ENCODE measurements at places on chromosomes 13 and 19. TPM values are rescaled to one million over a fixed set of nuclear protein-coding genes. Genes with fewer than 3 reads are reported as not detected.

DNA sequence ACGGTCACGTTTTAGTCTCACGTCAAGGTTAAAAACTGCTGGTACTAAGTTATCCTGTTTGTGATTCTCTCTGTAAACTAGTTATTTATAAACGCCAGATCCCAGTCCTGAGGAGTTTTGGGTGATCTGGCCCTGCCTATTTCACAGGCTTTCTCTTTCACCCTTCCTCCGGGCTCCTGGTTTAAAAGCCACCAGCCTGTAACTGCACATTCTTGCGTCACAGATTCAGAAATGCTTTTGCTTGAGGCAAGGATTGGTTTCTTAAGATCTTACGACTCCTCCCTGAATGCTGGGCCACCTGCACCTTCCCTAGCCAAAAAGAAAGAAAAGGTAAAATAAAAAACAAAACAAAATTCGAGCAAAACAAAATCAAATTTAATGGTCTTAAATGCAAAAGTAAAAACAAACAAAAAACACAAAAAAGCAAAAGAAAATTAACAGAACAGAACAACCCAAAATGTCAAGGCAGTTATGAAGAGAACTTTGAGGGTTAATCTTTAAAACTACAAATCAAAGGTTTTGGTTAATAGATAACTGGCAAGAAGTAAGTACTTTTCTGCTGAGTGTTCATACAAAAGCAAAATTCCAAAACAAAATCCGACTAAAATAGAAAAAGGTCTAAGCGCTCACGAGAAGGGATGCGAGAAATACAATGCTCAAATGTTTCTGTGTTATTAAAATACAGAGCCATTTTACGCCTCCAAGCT lies 18.6 kb upstream of the TIMM44 start:
- no peak for DNase-seq

DNA sequence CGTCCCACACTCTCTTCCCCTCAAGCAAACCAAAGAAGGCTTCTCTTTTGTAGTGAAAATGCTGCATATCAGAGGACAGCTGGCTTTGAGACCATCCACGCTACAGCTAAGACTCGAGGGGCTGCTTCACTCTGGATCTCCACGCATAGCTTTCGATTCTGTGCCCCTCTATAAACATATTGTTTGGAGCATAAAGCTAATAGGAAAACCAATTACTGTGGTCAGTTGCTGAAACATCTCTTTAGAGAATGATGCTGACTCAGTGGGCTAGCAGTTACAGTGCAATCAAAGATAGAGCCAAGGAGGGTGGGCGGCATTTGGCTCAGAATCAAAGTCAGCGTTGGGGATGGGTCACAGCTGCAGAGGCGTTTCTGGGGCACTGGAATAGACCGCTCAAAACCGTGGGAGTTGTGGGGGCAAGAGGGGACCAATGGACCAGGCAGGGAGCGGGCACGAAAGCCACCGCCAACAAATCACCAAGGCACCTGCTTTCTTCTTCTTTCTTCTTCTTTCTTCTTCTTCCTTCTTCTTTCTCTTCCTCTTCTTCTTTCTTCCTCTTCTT lies 76.7 kb downstream of the RASL11A start:
- DNase-seq = no peak

- no peak for DNase-seq
These were observed 12.0 kb downstream of the HMGB1 start for GRCh38 chr13:30453727-30454126.

DNA sequence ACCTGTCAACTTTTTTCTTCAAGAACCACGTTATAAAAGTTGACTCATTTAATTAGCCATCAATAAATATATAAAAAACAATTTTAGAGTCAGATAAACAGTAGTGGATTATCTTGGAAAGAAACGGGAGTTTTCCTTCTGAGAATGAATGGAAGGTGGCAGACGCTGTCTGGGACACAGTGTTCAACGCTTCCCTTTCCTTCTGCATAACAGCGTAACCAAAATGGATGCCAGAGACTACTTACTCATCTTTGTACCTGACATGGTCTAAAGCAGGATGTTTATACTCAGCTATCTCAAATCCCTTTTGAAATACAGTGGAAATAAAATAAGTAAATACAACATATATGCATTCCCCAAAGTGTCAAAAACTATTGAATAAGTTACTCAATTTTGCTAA lies 195.2 kb downstream of the LHFPL6 start:
- no peak for DNase-seq

DNA sequence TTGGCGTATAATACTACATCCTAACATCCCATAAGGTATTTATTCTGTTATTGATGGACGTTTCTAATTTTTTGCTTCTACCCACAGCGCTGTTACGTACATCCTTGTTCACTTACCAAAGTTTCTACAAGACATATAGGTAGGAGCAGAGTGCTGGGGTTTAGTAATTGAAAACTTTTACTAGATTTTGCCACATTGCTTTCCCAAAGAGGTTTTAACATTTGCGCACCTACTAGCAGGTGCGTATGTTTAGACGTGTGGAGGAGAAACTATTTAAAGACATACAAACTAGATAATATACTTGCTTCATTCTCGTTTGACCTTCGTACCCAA lies 559 bp upstream of the RPL21 start:
- no peak for DNase-seq

GRCh38 chr13:74210693-74211393 lies 76.6 kb upstream of the KLF12 start:
- no peak for DNase-seq

GRCh38 chr19:51807111-51807701 lies 12.2 kb downstream of the FPR3 start:
- DNase-seq = no peak

DNA sequence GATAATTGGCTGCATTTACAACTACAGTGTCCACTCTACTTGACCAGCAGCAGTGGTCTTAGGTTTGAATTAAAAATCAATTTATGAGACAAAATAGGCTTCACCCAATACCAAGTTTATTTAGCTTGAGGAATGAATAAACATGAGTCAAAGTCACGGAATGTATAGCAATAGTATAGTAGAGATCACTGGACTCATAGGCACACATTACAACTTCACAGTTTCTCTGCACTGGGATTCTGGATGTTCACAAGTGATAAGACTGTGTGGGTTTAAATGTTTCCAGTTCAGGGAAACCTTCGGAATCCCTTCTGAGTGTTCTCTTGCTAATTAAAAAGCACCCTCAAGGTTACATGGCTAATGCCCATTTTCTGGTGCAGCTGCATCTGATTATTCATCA lies 1064.9 kb downstream of the SLITRK5 start:
- DNase-seq = no peak

DNA sequence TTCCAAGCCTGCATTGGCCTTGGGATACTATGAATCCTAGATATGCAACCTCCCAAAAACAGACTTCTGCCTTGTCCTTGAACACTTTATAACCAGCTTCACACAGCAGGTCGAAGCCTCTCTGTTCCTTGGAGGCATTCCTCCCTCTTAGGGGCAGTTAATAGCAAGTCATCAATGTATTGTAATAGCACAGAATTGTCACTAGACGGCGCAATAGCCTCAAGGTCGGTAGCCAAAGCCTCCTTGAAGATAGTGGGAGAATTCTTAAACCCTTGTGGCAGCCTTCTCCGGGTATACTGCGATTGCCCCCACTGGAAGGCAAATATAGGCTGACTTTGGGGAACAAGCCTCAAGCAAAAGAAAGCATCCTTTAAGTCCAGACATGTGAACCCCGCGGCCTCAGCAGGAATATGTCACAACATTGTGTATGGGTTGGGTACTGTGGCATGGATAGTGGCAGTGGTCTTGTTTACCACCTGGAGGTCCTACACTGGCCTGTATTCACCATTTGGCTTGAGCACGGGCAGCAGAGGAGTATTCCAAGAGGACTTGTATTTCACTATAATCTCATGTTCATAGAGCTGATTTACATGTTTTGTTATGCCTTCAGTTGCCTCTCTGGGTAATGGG lies 61.1 kb downstream of the ZNF431 start:
- DNase-seq = no peak

DNA sequence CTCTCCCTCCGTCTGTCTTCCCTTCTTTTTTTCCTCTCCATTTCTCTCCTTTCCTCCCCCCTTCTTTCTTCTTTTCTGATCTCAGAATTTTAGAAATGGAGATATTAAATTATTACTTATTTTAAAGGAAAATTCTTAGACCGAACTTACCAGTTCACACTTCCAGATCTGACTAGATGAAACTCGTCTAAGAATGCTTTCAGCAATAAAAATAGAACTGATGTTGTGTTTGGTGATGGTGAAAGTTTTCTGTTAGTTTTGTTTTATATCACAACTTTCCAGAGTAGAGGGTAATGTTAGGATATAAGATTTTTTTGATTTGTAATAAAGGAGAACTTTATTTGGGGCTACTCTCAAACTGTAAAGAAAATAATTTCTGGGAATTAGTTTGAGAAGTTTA lies 29.9 kb downstream of the UCHL3 start:
- DNase-seq = no peak

DNA sequence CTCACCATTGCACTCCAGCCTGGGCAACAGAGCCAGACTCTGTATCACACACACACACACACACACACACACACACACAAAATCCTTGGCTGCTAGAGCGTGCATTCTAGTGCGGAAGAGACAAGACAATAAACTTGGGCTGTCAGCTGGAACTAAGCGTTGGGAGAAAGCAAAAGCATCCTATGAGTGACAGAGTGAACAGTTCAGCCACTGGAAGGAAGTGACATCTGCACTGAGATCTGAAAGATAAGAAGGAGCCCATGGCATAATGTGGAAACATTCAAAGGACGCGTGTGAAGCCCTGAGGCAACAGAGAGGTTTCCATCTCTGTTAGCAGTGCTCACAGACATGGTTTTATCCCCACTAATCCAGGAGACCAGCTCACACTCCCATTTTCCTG lies 3.5 kb upstream of the SLC1A5 start:
- DNase-seq = no peak

- no peak for DNase-seq
These were observed 5.1 kb downstream of the EGLN2 start for GRCh38 chr19:40803857-40804782.

- no peak for DNase-seq
These were observed 723.2 kb downstream of the PCDH9 start for GRCh38 chr13:66506979-66507378.

DNA sequence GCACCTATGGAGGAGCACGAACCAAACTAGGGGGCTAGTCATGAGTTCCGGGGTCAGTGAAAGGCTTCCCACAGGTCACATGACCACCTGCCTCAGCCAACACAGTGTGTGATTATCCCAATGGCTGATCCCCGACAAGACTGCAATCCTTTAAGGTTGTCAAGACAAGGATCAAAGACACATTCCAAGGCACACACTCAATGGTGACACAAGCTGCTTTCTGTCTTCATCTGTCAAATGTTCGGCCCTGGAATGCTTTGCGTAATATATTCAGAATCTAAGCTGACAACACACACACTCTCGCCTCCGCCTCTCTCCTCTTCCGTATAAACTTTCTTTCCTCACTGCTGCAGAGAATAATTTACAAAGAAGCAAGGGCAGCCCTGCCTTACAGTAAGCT lies 11.7 kb downstream of the RANBP3 start:
- no peak for DNase-seq

STOML3 gene
- total RNA-seq = not detected

APOC1 gene
- 85.5 TPM for total RNA-seq

CPT1C gene
- total RNA-seq = 53.1 TPM

ATP8B3 gene
- 4.1 TPM for total RNA-seq

ATCAY gene
- 0.43 TPM for total RNA-seq
